ENCODE measurements at places on chromosomes 6 and 20.

DNA sequence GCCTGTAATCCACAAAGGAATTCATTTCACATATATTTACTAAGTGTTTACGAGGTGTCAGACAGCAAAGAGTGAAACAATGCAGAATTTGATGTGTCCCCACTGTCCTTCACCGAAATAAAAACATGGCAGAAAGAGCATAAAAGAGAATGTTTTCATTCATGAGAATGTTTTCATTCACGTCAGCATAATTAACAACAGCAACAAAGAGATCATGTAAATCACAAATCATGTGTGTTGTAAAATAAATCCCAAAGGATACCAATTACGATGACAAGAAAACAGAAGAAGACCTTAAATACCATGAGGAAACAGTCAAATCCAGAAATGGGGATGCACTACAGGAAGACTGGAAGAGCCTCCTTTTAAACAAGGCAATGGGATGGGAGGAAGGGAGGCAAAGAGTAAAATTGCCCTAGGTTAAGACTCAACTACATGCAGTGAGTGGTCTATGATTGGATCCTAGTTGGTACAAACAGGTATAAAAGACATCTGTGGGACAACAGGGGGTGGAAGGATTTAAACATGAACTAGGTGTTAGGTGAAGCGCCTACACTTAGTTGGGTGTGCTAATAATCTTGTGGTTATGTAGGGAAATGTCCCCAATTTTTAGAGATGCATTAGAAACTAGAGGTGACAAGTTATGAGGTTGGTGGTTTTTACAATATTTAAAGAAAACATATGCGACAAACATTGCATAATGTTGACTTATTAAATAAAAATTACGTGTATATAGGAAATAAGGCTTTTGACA lies 1.5 kb downstream of the ZSCAN31 start:
- DNase-seq: no peak

DNA sequence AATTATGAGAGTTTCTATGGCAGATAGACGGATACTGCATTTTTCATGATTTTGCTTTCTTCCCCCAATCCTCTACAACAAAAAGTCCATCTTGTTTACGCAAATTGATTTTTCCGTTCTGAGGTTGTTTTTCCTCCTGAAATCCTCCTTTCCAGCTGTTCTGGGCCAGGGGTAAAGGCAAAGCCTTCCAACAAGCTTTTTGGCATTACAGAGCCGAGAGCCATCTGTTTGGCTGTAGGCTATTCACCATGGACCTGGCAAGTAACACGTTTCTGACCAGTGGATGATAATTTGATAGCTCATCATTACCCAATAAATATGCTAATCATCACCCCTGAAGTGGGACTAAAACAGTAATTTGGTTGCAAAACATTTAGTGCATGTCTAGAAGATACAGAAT lies 226.5 kb downstream of the CBLN4 start:
- DNase-seq: no peak

DNA sequence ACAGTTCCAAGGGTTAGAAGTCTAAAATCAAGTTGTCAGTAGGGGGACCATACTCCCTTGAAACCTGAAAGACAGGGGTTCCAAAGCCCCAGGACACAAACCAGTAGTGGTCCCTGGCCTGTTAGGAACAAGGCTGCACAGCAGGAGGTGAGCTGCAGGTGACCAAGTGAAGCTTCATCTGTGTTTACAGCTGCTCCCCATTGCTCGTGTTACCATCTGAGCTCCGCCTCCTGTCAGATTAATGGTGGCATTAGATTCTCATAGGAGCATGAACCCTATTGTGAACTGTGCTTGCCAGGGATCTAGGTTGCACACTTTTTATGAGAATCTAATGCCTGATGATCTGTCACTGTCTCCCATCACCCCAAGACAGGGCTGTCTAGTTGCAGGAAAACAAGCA lies 25.3 kb upstream of the SIM1 start:
- DNase-seq: no peak

DNA sequence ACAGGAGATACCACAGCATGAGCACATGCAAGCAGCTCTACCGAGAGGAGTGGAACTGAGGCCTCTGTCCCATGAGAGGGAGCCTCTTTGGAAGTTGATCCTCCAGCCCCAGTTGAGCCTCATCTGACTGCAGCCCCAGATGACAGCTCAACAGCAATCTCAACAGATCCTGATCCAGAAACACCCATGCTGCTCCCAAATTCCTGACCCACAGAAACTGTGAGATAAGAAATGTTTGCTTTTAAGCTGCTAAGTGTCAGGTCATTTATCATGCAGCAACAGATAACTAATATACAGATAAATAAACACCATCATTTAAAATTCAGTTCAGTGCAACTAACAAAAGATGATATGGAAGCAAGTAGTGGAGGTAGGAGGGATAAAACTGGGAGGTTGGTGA lies 4.8 kb upstream of the ARFGEF2 start:
- no peak for DNase-seq

- DNase-seq: no peak
These were observed 14.0 kb downstream of the RPS6KA2 start for GRCh38 chr6:166613027-166613426.

- peak; percentile 15 for DNase-seq
These were observed 12.1 kb upstream of the OCSTAMP start for GRCh38 chr20:46562373-46563169.

- DNase-seq: no peak
These were observed 42.6 kb upstream of the SCML4 start for GRCh38 chr6:107866606-107867301.

DNA sequence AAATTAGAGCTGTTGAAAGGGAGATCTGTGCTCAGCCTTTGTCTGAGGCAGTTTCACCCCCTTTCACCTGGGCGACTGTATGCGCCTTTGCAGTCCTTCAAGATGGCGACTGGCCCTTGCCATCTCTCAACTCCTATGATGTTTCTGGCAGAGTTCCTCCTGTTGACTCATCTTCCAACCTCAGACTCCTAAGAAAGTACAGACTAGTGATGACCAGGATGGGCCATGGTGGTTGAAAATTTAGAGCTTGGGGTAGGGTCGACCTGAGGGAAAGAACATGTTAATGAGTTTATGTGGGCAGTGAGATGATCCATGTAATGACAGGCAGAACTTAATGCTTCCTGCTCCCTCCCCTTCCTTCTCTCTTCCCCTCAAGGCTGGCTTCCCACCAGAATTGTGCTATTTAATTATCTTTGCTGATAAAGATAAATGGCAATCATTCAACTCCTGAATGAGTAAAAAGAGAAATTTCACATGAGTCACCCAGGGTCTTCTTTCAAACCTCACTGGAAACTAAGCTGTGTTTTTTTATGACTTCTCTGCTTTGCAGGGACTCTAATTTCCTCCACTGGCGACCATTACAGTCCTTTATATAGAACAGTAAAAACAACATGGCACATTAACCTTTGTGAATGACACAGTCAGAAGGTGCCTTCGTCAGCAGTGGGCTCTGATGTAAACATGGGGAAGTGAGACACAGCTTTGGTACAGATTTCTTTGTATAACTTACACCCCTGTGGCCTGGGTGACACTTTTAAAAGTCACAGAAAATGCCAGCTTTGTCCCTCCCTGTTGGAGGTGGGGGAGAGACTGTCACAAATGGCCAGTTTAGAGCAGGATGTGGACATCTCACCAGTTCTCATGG lies 103.5 kb downstream of the SCP2D1 start:
- DNase-seq: no peak

DNA sequence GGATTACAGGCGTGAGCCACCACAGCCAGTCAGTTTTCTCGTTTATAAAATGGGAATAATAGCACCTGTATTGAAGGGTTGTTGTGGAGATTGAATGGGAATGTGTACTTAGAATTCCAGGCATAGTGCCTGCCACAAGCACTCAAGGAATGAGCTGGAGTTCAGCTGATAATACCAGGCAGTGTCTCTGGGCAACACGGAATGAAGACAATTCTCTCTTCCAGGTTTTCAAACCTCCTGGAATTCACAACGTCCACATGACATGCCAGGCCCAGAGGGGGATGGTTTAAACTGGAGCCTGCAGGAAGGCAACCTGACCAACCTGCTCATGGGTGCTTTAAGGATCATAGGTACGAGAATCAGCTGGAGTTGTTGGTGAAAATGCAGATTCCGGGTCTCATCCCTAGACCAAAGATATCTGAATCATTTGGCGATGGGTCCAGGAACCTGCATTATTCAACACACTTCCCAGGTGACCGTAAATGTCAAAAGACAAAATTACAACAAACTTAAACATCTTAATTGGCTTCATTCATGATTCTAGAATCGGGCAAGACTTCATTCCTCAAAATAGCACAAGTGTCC lies 1.9 kb upstream of the PTPN1 start:
- DNase-seq: no peak

DNA sequence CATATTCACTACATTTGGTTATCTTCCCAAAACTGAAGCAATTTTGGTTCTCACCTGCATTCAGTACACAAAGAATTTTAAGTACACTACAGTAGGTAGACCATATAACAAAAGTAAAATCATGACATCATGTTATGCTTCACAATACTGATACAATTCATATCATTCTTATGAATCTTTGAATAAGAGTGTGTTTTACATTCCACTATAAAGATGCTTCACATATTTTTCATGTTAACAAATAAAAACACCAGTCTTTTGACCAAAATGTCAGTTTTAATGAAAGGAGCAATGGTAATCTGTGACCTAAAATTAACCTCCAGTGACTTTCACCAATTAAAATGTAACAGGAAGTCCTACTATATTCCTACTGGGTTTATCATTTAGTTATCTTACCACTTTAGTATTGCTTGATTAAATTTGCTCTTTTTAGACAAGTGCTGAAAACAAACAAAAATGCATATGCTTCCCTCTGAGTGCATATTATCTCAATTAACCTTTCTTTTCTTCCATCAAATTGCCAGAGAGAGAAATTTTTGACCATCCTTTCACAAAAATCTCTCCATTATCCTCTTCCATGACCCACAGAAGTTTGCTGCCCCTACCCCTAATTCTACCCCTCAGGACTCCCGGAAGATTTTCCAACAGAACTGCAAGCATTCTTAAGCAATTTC lies 49.3 kb downstream of the PHIP start:
- no peak for DNase-seq

DNA sequence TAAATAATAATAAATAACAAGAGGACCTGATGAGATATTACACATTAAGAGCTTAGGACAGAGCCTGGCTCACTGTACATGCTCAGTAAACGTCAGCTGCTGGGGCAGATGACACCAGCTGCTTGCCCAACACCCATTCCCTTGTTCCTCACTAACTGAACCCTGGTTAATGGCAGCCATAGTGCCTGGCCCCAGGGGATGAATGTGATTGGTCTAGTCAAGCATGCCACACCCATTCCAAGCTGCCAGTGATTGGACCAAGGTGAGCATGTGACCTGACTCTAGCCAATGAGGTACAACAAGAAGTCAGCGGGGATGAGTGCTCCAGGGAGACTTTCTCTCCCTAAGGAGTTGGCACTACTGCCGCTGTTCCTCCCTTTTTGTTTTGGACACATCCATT lies 85.1 kb upstream of the PTPN1 start:
- DNase-seq: no peak

- DNase-seq: no peak
These were observed 1219.0 kb upstream of the EYS start for GRCh38 chr6:66926060-66926459.

DNA sequence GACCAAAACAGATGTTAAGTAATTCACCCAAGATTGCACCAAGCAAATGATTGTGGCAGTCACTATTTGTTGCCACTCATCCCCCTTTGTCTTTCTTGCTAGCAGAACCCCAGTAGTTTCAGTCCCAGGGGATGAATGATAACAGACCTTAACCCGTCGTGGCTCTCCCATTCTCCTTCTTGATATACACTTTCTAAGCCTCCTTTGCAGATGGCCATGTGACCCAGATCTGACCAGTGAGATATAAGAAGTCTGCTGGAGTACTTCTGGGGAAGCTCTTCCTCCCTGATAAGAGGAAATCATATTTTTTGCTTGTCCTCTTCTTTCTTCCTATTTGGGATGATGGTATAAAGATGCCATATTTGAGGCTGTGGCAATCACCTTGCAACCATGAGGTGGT lies 9.6 kb upstream of the SH3BGRL2 start:
- DNase-seq: no peak

- no peak for DNase-seq
These were observed 38.4 kb downstream of the KIF3B start for GRCh38 chr20:32315891-32316290.

GRCh38 chr20:43372051-43372450 lies 85.6 kb upstream of the SRSF6 start:
- DNase-seq: no peak

GRCh38 chr6:89278956-89279355 lies 36.1 kb downstream of the GABRR2 start:
- no peak for DNase-seq

GRCh38 chr20:19838468-19838867 lies 80.4 kb downstream of the RIN2 start:
- no peak for DNase-seq

DNA sequence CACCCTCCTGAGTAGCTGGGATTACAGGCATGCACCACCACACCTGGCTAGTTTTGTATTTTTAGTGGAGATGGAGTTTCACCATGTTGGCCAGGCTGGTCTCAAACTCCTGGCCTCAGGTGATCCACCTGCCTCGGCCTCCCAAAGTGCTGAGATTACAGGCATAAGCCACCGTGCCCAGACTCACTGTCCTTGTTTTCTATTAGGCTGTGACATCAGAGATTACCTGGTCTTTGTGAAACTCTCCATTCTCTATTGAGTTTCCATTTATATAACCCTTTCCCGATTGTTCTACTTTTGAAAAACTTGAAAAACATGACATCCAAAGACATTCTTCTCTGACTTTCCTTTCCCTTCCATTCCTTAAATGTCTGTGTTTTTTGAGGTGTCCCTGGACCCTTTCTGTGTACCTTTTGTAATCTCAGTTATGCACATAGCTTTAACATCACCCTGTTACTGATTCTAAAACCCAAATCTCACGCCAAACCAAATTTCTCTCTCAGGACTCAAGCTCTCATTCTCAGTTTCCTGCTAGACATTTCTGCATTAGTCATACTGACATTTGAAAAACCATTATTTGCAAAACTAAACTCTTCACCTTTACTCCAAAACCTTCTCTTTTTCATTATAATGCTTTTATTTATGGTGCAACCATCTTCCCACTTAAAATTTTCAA lies 137.0 kb downstream of the KHDC1L start:
- no peak for DNase-seq

- DNase-seq: no peak
These were observed 207.9 kb downstream of the MYLK4 start for GRCh38 chr6:2542858-2543218.

DNA sequence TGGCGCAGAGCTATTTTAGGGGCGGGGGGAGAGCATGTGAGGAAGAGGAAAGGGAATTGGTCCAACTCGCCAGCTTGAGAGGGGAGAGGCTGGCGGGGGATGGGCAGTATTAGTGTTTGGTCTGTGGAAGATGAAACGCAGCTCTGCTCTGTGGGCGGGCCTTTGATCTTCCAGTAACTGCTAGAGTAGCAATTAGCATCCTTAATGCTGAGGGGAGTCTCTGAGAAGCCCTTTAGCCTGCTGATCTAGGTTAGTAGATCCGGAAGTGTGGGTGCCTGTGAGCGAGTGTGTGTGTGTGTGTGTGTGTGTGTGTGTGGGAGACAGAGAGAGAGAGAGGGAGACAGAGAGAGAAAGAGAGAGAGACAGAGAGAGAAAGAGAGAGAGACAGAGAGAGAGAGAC lies 117.2 kb upstream of the BACH2 start:
- peak; percentile 43 for DNase-seq

GRCh38 chr6:36392621-36393020 lies 5.2 kb upstream of the ETV7 start:
- no peak for DNase-seq
